ENCODE measurements at places on chromosomes 2 and 18. TPM values are rescaled to one million over a fixed set of nuclear protein-coding genes. Genes with fewer than 3 reads are reported as not detected.

Gene ITGA6
- polyA plus RNA-seq, result not detected

Gene KIAA1328
- 4.0 TPM for polyA plus RNA-seq

Gene CNOT9
- 42.8 TPM for polyA plus RNA-seq

Gene SEMA4F
- 1.2 TPM for polyA plus RNA-seq

Gene SERPINB5
- polyA plus RNA-seq, result 0.20 TPM

Gene FOXI3
- polyA plus RNA-seq, result not detected

Gene OSR1
- not detected for polyA plus RNA-seq

Gene RBMS1
- polyA plus RNA-seq, result 0.07 TPM

Gene LGALSL
- not detected for polyA plus RNA-seq

Gene L3MBTL4
- not detected for polyA plus RNA-seq

Gene CHST10
- polyA plus RNA-seq, result 18.2 TPM

Gene ALPP
- 0.03 TPM for polyA plus RNA-seq

Gene ALKAL2
- not detected for polyA plus RNA-seq

Gene TMEM200C
- polyA plus RNA-seq, result not detected

Gene DQX1
- 0.05 TPM for polyA plus RNA-seq

Gene EGR4
- polyA plus RNA-seq, result not detected

Gene PROKR1
- 0.01 TPM for polyA plus RNA-seq

Gene FBXO41
- polyA plus RNA-seq, result 6.8 TPM

Gene BBS5
- polyA plus RNA-seq, result 7.1 TPM

Gene TUBA4B
- polyA plus RNA-seq, result not detected

Gene MYO1B
- polyA plus RNA-seq, result 0.27 TPM

Gene ITGB6
- not detected for polyA plus RNA-seq

Gene PCGF1
- polyA plus RNA-seq, result 26.3 TPM

Gene ZAP70
- 0.76 TPM for polyA plus RNA-seq

Gene UGT1A10
- not detected for polyA plus RNA-seq

Gene GCG
- polyA plus RNA-seq, result not detected

Gene PNO1
- polyA plus RNA-seq, result 53.9 TPM
